ENCODE measurements at places on chromosomes 16 and 17. TPM values are rescaled to one million over a fixed set of nuclear protein-coding genes. Genes with fewer than 3 reads are reported as not detected.

- DNase-seq = peak; percentile 57
These were observed 199.0 kb downstream of the MSI2 start for GRCh38 chr17:57455063-57455914.

- DNase-seq = no peak
These were observed 32.6 kb downstream of the KLHDC4 start for GRCh38 chr16:87733190-87733589.

DNA sequence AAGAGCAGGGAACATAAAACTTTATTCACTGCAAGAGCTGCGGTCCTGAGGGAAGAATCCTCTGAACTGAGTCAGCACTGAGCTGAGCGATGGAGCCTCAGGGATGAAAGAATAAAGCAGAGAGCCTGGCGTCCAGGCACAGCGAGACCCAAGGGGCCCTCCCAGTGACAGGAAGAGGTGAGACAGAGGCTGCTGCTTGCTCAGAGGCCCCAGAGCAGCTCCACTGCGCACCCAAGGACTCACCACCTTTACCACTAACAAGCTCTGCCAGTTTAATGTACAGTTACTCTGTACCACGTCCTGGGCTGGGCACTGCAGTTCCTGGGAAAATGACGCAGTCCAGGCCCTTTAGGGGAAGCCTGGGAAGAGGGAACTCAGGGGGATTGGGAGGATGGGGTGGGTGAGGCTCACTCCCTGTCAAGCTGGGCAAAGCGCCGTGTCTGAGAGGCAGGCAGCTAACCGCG is 5.6 kb downstream of the GFAP start:
- peak; percentile 85 for DNase-seq

Gene KIF1C
- total RNA-seq = 125 TPM

Gene EVPL
- not detected for total RNA-seq

- DNase-seq = no peak
These were observed 280.4 kb downstream of the SLC39A11 start for GRCh38 chr17:72811976-72812687.

Gene LRRC75A
- 7.4 TPM for total RNA-seq

Gene RPAIN
- 73.2 TPM for total RNA-seq

Gene SRL
- total RNA-seq = not detected

GRCh38 chr17:13776027-13776551 is 174.4 kb upstream of the HS3ST3A1 start:
- no peak for DNase-seq

Gene KCNH4
- total RNA-seq = not detected

Data from A172 (cell line).